GM10248 (cell line): ENCODE measurements at places on chromosomes 7 and 10.

- peak; percentile 60 for DNase-seq
Observed at GRCh38 chr7:97179454-97180104, 62.1 kb downstream of the SDHAF3 start.

DNA sequence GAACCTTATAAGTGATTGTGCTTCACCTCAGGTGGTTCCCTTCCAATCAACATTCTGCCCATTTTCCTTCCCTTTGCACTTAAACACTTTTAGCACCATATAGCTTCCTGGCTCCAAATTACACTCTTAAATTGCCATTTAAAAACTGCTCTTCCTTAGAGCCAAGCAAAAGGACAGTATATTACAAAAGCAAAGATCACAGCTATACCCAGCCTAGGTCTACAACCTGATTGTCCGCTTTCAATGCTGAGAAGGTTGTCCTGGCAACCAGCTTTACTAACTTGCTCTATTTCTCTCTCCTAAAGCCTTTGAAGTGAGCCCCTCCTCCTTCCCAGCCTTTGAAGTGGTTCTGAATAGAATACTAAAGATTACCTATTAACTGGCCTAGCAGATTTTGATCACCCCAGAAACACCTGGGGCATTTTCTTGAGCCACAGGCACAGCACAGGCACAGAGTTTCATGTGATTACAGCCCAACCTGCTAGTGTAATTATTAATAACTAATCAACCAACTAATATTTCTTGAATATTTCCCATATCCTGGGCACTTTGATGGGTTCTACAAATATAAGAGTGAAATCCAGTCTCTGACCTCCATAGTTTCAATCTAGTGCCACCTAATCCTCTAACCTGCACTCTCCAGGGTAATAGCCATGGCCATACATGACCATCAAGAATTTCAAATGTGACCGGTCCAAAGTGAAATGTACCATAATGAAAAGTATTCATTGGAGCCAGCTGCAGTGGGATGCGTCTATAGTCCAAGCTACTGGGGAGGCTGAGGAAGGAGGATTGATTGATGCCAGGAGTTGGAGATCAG lies 63.6 kb upstream of the TRIM24 start:
- peak; percentile 59 for DNase-seq

- DNase-seq, result no peak
Observed at GRCh38 chr7:69674701-69675182, 76.5 kb downstream of the AUTS2 start.

DNA sequence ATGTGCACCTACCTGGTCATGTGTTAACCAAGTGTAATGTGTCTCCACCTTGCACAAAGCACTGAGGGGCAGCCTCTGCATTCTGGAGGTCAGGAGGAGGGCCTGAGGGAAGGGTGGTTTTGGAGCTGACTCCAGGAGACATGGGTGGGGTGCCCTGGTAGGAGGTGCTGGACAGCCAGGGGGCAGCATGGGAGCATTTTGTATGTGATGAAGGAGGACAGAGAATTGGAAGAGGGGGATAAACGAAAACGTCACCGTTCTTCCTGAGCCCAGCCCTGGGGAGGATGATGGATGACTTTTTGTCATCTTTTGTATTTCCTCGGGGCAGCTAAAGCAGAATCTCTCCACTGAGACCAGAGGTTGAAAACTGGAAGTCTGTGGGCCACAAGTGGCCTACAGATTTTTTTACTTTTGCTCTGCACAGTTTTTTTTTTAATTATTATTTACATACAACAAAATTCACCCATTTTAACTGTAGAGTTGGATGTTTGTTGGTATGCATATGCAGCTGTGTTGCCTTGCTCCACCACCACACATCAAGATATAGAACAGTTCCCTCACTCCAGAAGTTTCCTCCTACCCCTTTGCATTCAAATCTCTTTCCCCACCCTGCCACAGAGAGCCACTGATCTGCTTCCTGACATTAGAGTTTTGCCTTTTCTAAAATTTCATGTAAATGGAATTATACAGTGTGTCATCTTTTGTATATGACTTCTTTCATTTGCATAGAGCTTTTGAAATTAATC lies 242.5 kb downstream of the VTI1A start:
- no peak for DNase-seq

DNA sequence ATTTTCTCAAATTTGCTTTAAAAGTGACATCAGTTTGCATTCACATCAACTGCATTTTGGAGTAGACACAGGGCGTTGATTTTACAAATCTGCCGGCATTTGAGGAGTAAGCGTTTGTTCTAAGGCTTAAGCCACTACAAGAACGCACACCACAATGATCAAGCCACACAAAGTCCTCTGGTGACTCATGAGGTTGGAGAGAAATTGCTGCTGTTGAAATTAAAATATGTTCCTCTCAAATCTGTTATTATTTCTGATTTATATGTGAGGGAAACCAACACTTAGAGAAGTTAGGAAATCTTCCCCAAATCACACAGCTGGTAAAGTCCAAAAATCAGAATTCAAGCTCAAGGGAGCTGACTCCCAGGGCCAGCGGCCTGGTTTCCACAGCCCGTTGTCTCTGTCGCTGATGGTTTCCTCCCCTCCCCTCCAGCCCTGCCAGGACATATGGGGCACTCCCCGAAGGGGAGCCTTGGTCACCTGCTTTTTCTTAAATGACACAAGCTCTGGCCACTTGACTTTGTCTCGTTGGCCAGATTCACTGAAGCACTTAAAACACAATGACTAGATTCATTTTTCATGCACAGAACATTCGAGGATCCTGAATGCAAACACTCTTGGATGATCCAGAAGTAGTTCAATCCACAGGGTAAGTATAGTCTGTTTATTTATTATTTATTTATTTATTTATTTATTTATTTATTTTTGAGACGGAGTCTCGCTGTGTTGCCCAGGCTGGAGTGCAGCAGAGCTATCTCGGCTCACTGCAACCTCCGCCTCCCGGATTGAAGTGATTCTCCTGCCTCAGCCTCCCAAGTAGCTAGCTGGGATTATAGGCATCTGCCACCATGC lies 29.2 kb upstream of the KLF6 start:
- no peak for DNase-seq

GRCh38 chr7:66013938-66014337 lies 31.9 kb upstream of the GUSB start:
- no peak for DNase-seq

- no peak for DNase-seq
Observed at GRCh38 chr10:49071160-49071761, 44.1 kb downstream of the VSTM4 start.

DNA sequence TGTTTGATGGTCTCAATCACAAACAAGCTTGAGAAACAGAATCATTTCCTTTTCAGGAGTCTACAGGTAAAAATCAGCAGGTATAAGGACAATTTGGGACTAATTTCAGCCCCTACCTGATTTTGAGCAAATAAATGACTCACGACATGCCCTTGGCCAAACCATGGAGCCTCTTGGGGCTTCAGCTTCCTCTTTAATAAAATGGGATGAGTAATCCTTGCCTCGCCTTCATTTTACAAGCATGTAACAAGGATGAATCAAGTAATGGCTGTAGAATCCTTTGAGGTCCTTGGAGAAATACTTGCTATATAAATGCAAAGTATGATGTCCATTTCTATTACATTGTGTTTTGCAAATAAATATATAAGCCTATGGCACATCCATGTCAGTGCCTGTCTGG lies 212.8 kb upstream of the PODXL start:
- no peak for DNase-seq

DNA sequence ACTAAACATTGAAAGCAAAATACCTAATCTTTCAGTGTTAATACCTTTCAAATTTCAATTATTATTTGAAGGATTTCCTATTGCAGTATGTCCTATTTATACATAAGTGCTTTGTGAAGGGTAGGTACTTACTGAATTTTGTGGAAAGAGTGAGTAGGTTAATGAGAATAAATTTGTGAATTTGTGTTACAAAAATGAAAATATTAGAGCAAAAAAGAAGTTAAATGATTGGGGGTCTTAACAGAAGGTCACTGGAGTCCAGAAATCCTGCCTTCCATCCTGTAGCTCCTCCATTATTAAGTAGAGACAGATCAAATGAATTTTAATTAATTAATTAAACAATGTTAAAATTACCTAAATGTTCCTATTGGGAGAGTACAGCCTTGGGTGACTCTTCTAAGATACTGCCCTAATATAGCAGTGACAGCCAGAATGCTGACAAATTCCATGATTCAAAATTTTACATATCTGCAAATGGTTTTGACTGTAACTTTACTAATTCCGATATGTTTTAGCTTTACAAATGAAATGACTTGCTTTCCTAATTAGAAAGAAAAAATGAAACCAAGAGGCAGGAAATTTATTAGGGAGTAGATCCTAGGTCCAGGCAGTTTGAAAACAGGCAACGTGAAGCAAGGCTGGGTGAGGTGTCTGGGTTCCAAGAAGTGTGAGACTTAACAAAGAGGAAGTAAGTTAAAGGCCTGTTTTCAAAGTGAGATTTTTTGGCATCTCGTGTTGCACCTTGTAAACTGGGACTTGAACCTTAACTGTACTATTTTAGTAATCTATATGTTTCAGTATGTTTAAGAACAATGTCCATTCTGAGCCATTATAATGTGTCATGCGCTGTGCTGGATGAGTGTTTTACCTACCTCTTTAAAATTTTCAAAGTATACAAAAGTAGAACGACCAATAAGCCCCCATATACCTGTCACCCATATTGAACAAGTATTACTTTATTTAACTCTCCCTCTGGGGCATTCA lies 1.5 kb downstream of the PIK3CG start:
- peak; percentile 35 for DNase-seq

GRCh38 chr7:135317676-135318325 lies 84.2 kb downstream of the STRA8 start:
- DNase-seq, result no peak

DNA sequence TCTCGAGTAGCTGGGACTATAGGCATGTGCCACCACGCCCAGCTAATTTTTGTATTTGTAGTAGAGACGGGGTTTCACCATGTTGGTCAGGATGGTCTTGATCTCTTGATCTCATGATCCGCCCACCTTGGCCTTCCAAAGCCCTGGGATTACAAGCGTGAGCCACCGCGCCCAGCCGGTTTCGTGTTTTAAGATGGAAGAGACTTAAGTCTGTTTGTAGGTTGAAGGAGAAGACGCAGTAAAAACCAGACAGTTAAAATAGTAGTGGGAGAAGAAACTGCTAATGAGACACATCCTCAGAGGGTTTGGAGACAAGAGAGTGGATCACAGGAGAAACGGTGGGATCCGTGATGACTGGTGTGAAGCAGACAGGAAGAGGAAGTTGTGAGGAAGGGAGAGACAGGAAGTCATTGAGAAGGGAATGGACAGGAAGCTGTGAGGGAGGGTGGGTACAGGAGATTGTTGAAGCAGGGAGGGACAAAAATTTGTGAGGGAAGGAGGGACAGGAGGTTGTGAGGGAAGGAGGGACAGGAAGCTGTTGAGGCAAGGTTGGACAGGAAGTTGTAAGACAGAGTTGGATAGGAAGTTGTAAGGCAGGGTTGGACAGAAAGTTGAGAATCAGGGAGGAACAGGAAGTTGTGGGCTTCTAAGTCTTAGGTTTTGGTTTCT lies 115.5 kb downstream of the WDFY4 start:
- no peak for DNase-seq

DNA sequence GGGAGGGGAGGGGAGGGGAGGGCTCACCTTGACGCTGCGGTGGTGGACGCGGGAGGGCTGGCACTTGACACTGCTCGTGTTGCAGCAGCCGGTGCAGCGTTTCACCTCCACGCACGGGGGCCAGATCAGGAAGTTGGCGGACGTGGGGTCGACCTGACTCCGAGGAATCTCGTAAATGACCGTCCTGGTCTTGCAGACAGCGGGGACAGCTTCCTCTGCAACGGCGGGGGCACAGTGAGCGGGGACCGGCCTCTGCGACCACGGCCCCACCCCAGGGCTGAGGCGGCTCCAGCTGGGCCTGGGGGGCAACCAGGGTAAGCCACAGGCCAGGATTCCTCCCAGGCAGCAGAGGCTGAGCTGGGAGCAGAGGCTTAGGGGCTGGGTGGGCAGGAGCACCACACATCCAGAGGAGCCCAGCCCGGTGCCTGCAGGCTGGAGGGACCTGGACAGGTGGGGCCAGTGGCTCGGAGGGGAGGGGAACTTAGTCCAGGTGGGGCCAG lies 8.8 kb downstream of the PDGFA start:
- DNase-seq, result no peak

DNA sequence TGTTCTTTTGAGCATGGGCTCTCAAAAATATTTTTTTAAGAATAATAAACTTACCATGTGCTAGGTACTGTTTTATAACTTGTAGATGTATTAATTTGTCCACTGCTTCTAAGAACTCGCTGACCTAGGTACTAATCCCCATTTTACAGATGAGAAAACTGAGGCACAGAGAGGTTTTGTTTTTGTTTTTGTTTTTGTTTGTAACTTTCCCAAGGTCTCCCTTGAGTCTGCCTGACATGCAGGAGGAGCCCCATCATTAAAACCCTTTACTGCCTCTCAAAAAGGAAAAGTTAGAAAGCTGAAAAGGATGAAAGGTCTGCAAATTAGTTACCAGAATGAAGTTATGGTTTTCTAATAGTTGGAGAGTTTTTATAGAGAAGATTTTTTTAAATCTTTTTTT lies 38.5 kb upstream of the AGBL3 start:
- no peak for DNase-seq

GRCh38 chr7:2154121-2154520 lies 78.6 kb downstream of the MAD1L1 start:
- DNase-seq, result no peak

GRCh38 chr7:37671876-37672275 lies 11.7 kb upstream of the GPR141 start:
- DNase-seq, result no peak

- DNase-seq, result no peak
Observed at GRCh38 chr10:70503776-70504175, 25.2 kb downstream of the PALD1 start.

- DNase-seq, result no peak
Observed at GRCh38 chr10:32253276-32253675, 93.7 kb downstream of the EPC1 start.

- DNase-seq, result no peak
Observed at GRCh38 chr10:120005207-120006201, 113.0 kb downstream of the SEC23IP start.

- no peak for DNase-seq
Observed at GRCh38 chr10:6592080-6592479, 12.0 kb upstream of the PRKCQ start.

GRCh38 chr10:35420827-35421552 lies 84.7 kb downstream of the CCNY start:
- no peak for DNase-seq

GRCh38 chr7:117163101-117163500 lies 159.8 kb downstream of the WNT2 start:
- no peak for DNase-seq

GRCh38 chr7:91843831-91844230 lies 36.7 kb downstream of the MTERF1 start:
- no peak for DNase-seq
